ENCODE measurements at places on chromosomes 6 and 20. TPM values are rescaled to one million over a fixed set of nuclear protein-coding genes. Genes with fewer than 3 reads are reported as not detected.

METTL24 gene
- polyA plus RNA-seq: 0.17 TPM

DNA sequence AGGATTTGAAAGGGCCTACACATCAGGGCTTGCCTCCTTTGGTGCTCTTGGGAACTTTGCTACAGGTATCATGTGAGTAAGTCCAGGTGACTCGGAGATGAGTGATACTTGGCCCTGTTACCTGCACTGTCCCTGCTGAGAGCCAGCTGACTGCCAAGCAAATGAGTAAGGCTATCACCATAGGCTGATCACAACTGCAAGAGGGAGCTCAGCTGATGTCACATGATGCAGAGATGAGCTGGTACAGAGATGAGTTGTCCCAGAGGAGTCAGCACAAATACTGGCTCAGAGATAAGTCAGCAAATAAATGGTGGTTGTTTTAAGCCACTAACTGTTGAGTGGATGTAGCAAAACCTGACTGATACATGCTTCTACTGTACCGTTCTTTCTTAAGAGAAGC, 41.4 kb downstream of the LAMP5 start:
- H3K36me3 ChIP-seq: no peaks in the 10 kb centered on the region
- no peaks in the 10 kb centered on the region for H3K4me1 ChIP-seq
- H3K4me3 ChIP-seq: no peak overlapping the region
- no peaks in the 10 kb centered on the region for H3K27me3 ChIP-seq
- no peak overlapping the region for H3K27ac ChIP-seq

DNA sequence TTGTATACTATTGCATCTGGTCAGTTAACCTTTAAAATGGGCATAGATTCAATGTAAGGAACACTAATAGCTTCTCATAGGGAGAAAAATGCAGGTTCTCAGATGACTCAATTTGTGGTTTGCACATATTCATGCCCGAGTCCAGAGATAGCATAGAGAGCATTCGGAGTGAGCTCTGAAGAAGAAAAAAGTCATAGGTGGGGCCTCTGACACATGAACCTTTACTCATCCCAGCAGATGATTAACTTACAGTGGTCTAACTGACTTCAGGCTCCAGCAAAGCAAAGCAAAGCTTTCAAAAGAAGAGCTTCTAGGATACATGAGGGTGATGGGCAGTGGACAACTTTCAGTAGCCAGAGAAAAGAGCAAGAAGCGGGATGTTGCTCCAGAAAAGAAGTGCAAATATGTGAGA, 55.3 kb upstream of the BTN3A2 start:
- peaks cover 2% of the 10 kb centered on the region for H3K4me1 ChIP-seq
- no peak for DNase-seq
- H3K27ac ChIP-seq: no peak overlapping the region
- H3K36me3 ChIP-seq: no peaks in the 10 kb centered on the region
- H3K27me3 ChIP-seq: no peaks in the 10 kb centered on the region

- H3K27me3 ChIP-seq: no peaks in the 10 kb centered on the region
- H3K4me1 ChIP-seq: no peaks in the 10 kb centered on the region
- H3K4me3 ChIP-seq: no peak overlapping the region
- H3K36me3 ChIP-seq: no peaks in the 10 kb centered on the region
- no peak overlapping the region for H3K27ac ChIP-seq
Measured at GRCh38 chr6:35400901-35401311, 51.2 kb upstream of the FANCE start.

DNA sequence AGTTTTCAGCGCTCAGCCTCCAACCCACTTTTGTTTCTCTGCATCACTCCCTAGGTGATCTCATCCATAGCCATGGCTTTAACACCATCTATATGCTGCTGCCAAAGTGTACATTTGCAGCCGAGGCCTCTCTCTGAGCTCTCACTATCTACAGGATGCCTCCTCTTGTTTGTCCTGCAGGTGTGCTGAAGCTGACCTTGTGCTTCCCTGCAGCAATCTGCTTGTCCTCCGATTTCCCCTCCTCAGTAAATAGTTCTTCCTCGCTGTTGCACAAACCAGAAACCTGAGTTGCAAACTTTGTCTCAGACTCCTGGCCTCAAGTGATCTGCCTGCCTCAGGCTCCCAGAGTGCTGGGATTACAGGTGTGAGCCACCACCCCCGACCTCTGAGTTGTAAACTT, 3.7 kb upstream of the TXNDC5 start:
- H3K4me1 ChIP-seq: peaks cover 5% of the 10 kb centered on the region
- DNase-seq: no peak
- no peak overlapping the region for H3K4me3 ChIP-seq
- H3K27ac ChIP-seq: no peak overlapping the region
- H3K27me3 ChIP-seq: no peaks in the 10 kb centered on the region

All from H1 (cell line).